ENCODE measurements at places on chromosomes 6 and 20. TPM values are rescaled to one million over a fixed set of nuclear protein-coding genes. Genes with fewer than 3 reads are reported as not detected.
A peak's percentile ranks its signal among the peaks of the same experiment; 100 is the strongest.

The UST gene
- total RNA-seq: 14.3 TPM

The SNX21 gene
- total RNA-seq: 0.49 TPM

- H3K4me1 ChIP-seq: no peaks in the 10 kb centered on the region
- H3K27me3 ChIP-seq: peaks cover 5% of the 10 kb centered on the region
- no peaks in the 10 kb centered on the region for H3K36me3 ChIP-seq
- DNase-seq: no peak
- H3K4me3 ChIP-seq: no peak overlapping the region
Measured at GRCh38 chr20:14617123-14617522, 279.7 kb upstream of the FLRT3 start.

DNA sequence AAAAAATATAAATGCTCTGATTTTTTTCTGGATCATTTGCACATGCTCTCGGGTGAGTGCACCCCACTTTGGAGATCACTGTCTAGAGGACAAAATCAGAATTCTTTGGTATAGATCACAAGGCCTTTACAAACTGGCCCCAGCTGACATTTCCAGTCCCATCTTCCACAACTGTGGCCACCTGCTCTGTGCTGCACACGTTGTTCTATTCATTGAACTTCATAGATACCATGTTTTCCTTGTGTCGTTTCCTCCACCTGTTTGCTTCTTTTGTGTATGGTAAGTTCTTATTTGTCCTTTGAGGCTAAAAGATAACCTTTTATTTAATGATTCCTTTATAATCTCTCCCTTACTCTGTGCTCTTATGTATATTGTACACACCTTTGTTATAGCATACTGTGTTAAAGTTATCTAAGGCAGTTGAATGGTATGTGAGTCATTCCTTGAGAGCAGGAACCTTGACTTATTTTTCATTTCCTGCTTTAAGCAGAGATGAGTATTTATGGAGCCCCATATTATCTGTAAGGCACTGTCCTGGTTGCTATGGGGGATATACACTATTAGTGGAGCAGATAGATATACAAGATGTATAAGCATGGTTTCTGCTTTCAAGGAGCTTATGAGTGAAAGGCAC lies 12.0 kb upstream of the SLC17A5 start:
- H3K4me1 ChIP-seq: no peaks in the 10 kb centered on the region
- no peak overlapping the region for H3K4me3 ChIP-seq
- no peak for DNase-seq
- H3K27ac ChIP-seq: no peak overlapping the region
- H3K27me3 ChIP-seq: peaks cover 32% of the 10 kb centered on the region

GRCh38 chr6:49713346-49713745 lies at the start of gene CRISP2:
Gene CRISP2 (minus strand): TSS chr6:49713543. CDS start chr6:49709196, 4,347 bp downstream.
- DNase-seq: no peak
- H3K27ac ChIP-seq: no peak within 1 kb of the TSS
- H3K4me1 ChIP-seq: no peaks in the 10 kb centered on the region

DNA sequence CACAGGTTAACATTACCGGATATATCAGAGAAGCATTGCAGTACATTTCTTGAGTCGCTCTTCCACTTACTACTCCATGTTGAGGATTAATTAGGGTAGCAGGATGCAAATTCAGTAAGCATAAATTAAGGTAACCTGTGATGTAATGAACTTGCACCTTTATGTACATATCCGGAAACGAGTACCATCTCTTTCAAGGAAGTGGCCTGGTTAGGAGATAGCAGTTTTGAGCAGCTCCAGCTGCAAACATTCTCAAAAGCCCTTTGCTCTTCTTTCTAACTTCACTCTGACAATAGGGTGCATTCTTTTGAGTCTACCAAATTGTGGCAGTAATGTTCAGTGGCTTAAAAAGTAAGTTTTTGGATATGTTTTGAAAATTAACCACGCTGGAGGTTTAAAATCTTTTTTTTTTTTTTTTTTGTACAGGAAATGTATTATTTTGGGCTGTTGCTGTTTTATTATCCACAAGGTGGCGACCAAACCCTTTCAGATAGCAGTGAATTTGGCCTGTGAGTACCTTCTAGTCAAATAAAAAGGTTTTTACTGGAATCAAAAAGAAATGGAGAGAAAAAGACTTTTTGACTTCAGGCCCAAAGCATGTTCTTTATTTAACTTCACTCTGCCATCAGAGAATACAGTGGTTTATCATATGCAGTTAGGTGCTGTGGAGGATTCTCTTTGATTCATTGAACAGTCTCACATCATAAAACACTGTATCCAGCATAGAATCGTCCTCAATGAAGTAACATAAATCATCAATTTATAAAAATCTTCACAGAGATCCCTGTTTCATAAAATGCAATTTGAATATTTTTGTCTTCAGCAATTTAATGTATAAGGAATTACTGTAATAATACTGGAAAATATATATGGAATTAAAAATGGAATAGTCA lies 8.9 kb downstream of the FAM217B start:
- no peaks in the 10 kb centered on the region for H3K27me3 ChIP-seq
- peak overlapping the region; percentile 20 for H3K4me3 ChIP-seq
- H3K36me3 ChIP-seq: peaks cover 24% of the 10 kb centered on the region
- H3K4me1 ChIP-seq: peaks cover 13% of the 10 kb centered on the region
- DNase-seq: no peak

- peaks cover under 1% of the 10 kb centered on the region for H3K36me3 ChIP-seq
- no peak for DNase-seq
- H3K27ac ChIP-seq: no peak overlapping the region
- H3K4me1 ChIP-seq: peaks cover 10% of the 10 kb centered on the region
- H3K4me3 ChIP-seq: no peak overlapping the region
- peaks cover 19% of the 10 kb centered on the region for H3K27me3 ChIP-seq
Measured at GRCh38 chr20:642398-643174, 10.4 kb downstream of the SRXN1 start.

All from activated B cell treated with CpG ODN at 0.5 μM for 24 hours (primary cell).